ENCODE measurements at places on chromosomes 11 and 22.

DNA sequence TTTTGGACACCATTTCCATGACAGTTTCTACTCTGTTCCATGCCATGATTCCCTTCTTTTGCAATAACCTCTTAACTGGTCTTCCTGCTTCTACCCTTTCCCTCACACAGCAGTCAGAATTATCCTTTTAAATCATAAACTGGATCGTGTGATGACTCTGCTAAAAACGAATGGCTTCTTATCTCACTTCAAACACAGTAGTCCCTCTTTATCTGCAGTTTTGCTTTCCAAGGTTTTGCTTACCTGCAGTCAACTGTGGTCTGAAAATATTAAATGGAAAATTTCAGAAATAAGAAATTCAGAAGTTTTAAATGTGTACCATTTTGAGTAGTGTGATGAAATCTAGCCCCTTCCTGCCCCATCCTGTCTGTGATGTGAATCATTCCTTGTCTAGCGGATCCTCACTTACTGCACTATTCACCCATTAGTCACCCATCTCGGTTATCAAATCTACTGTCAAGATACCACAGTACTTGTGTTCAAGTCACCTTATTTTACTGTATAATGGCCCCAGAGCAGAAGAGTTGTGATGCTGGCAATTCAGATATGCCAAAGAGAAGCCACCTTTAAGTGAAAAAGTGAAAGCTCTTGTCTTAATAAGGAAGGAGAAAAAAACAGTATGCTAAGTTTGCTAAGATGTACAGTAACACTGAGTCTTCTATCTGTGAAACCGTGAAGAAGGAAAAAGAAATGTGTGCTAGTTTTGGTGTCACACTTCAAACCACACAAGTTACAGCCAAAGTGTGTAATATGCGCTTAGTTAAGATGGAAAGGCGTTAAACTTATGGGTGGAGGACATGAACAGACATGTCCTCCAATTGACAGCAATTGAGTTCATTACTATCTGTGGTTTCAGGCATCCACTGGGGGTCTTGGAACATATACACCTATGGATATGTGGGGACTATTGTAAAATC lies 283.0 kb downstream of the DDX10 start:
- H3K4me1 ChIP-seq: peaks cover 48% of the 10 kb centered on the region
- peak; percentile 70 for DNase-seq
- peak overlapping the region; percentile 40 for H3K4me3 ChIP-seq
- H3K27ac ChIP-seq: peak overlapping the region; percentile 82

- H3K27ac ChIP-seq: peak overlapping the region; percentile 72
- peak overlapping the region; percentile 84 for H3K4me3 ChIP-seq
- DNase-seq: peak; percentile 18
- H3K36me3 ChIP-seq: no peaks in the 10 kb centered on the region
- no peaks in the 10 kb centered on the region for H3K27me3 ChIP-seq
These were observed 36.3 kb upstream of the POLA2 start for GRCh38 chr11:65225279-65226102.

- no peak for DNase-seq
- H3K27me3 ChIP-seq: no peaks in the 10 kb centered on the region
- H3K4me3 ChIP-seq: no peak overlapping the region
These were observed 14.1 kb upstream of the GAS2L1 start for GRCh38 chr22:29292379-29292778.

DNA sequence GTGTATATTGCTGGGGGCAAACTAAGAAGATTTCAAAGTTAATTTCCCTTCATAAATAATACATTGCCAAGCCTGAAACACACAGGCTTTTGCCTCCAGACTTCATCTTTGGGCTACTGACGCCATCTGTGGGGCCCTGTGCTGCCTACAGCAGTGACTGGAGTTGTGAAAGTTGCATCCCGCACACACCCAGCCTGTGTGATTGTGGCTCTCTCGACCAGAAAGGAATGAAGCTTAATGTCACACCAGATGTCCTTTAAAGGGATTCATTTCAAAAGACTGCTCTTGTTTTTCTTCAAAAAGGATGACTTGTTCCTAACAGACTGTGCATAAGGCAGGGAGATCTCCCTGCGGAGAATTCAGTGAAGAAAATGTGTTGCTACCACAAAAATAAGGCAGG lies 210.5 kb downstream of the FAM181B start:
- H3K4me3 ChIP-seq: no peak overlapping the region
- no peaks in the 10 kb centered on the region for H3K4me1 ChIP-seq
- H3K36me3 ChIP-seq: no peaks in the 10 kb centered on the region

DNA sequence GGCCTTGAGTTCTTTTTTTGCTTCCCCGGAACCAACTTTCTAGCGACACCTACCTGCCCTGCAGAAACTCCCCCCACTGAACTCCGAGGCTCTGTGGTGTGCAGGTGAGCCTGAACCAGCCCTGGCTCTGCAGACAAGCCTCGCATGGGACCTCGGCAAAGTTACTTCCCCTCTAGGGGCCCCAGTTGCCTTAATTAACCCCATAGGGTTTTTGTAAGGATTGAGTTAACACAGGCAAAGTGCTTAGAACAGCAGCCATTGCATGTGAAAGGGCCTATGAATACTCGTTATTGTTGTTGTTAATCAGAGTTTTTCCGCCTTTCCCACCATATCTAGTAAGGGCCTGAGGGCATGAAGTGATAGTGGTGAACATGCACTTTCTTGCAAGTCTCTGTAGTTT lies 12.6 kb upstream of the SYT13 start:
- H3K4me3 ChIP-seq: no peak overlapping the region
- H3K27me3 ChIP-seq: peaks cover 15% of the 10 kb centered on the region
- H3K36me3 ChIP-seq: no peaks in the 10 kb centered on the region
- H3K4me1 ChIP-seq: no peaks in the 10 kb centered on the region
- DNase-seq: no peak
- no peak overlapping the region for H3K27ac ChIP-seq

- no peak for DNase-seq
- H3K36me3 ChIP-seq: no peaks in the 10 kb centered on the region
- H3K4me3 ChIP-seq: no peak overlapping the region
- no peaks in the 10 kb centered on the region for H3K27me3 ChIP-seq
These were observed 9.1 kb downstream of the UCP3 start for GRCh38 chr11:73999581-74000306.

- H3K4me1 ChIP-seq: peaks cover 44% of the 10 kb centered on the region
- H3K27ac ChIP-seq: peak overlapping the region; percentile 81
- H3K36me3 ChIP-seq: peaks cover 80% of the 10 kb centered on the region
- no peak overlapping the region for H3K4me3 ChIP-seq
- peaks cover 5% of the 10 kb centered on the region for H3K27me3 ChIP-seq
These were observed 104.8 kb downstream of the MICAL2 start for GRCh38 chr11:12215181-12215593.

DNA sequence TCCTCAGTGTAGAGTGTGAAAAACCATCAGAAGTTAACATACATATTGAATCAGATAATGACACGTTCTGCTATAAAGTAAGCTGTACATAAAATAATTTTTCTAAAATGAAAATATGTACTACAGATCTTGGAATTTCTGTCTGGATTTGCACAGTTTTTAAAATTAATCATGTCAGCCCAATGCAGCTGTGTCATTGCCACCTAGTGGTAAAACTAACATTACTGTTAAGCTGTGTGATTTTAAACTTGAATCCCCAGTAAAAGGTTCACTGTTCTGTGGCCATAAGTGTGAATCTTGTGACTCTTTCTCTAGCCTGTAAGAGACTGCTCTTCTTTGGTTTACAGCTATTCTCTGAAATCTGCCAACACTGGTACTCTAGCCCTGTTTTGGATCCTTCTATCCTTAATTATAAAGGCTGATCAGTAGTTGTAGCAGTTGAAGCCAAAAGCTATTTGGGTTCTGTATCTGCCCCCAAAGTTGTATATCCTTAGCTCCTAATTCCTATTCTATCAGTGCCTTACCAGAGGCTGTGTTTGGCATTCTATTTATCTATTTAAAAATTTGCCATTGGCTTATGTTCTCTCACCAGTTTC lies 4.0 kb downstream of the JRKL start:
- H3K27ac ChIP-seq: no peak overlapping the region
- peaks cover 43% of the 10 kb centered on the region for H3K4me1 ChIP-seq
- H3K36me3 ChIP-seq: peaks cover 18% of the 10 kb centered on the region
- DNase-seq: peak; percentile 59
- no peak overlapping the region for H3K4me3 ChIP-seq

GRCh38 chr11:9092853-9093778 lies 1.7 kb upstream of the SCUBE2 start:
- DNase-seq: no peak
- no peak overlapping the region for H3K27ac ChIP-seq
- peaks cover 17% of the 10 kb centered on the region for H3K27me3 ChIP-seq
- H3K4me3 ChIP-seq: peak overlapping the region; percentile 61
- no peaks in the 10 kb centered on the region for H3K4me1 ChIP-seq

DNA sequence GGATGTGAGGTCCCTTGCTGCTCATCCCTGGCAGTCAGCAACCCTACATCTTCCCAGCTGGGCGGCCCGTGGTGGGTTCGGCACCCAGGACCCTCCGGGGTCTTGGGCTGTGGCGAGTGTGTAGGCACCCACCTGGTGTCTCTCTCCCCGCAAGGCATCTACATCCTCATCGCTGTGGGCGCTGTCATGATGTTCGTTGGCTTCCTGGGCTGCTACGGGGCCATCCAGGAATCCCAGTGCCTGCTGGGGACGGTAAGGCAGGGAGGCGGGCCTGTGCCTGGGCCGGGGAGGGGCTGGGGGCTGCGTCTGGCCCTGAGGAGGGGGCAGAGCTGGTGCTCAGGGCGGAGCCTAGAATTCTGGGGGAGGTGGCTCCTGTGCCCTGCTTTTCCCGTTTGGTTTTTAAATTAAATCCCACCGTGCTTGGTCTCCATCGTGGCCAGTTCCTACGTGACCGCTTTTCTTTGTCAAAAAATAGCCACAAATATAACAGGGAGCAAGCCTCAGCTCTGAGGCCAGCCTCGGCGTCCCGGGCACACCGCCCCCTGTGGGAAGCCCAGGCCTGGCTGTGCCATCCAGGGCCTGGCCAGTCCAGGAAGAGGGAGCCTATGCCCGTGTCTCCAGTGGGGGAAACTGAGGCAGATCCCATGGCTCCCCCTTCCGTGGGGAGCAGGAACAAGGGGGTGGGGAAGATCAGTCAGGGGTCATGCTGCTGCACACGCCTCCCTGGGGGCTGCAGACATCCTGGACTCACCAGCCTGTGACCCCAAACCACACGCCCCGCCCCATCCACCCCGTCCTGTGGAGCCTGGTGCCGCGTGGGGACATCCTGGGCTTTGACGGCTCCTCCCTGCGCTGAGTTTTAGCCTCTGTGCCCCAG lies 6.4 kb upstream of the TSSC4 start:
- peaks cover 12% of the 10 kb centered on the region for H3K36me3 ChIP-seq
- no peak overlapping the region for H3K27ac ChIP-seq
- H3K4me3 ChIP-seq: no peak overlapping the region
- peaks cover 4% of the 10 kb centered on the region for H3K27me3 ChIP-seq

GRCh38 chr22:26968859-26969523 lies 311.6 kb downstream of the MIAT start:
- no peak overlapping the region for H3K27ac ChIP-seq
- H3K4me1 ChIP-seq: no peaks in the 10 kb centered on the region
- no peak overlapping the region for H3K4me3 ChIP-seq
- no peak for DNase-seq
- H3K27me3 ChIP-seq: peaks cover 2% of the 10 kb centered on the region

- DNase-seq: no peak
- no peak overlapping the region for H3K27ac ChIP-seq
- H3K4me1 ChIP-seq: peaks cover 16% of the 10 kb centered on the region
- no peaks in the 10 kb centered on the region for H3K36me3 ChIP-seq
- peaks cover 15% of the 10 kb centered on the region for H3K27me3 ChIP-seq
These were observed 72.7 kb upstream of the TTC12 start for GRCh38 chr11:113241636-113242054.

DNA sequence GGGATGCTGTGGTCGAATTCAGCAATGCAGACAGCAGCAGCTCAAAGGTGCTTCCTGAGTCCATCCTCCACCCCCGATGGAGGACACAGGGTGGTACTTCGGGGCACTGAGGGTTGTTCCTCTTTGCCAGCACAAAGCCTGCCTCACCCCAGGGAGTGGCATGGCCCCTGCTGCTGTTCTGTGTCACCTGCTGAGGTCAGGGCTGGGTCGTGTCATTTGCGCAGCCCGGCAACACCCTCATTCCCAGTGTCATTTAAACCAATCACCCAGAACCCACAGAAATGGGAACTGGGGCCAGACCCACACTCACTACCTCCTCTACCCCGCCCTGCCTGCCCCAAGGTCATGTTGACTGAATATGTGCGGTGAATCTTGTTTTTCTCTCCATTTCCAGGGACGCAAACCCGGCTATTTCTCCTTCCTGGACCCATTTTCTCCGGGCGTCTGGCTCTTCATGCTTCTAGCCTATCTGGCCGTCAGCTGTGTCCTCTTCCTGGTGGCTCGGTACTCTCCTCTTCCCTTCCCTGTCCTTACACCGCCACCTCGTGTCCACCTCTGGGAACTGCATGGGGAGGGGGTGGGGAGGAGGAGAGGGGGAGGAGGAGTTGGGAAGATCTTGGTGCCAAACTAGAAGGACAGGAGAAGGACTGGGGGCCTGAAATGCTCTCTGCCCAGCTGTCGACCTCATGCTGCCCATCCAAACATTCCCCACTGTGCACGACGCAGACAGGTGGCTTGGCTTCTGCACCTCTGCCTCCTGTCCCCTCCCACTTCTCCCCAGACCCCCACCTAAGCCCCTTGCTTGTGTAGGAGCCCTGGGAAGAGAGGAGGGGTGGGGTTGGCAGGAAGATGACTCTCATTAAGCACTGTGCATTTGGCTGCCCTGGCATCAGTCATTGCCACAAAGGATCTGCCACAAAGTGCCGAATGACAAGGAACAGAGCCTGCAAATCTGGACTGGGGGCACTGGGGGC lies 71.2 kb upstream of the TBCEL start:
- H3K36me3 ChIP-seq: no peaks in the 10 kb centered on the region
- peaks cover 6% of the 10 kb centered on the region for H3K4me1 ChIP-seq
- H3K27ac ChIP-seq: no peak overlapping the region
- H3K27me3 ChIP-seq: peaks cover 34% of the 10 kb centered on the region
- DNase-seq: peak; percentile 58

DNA sequence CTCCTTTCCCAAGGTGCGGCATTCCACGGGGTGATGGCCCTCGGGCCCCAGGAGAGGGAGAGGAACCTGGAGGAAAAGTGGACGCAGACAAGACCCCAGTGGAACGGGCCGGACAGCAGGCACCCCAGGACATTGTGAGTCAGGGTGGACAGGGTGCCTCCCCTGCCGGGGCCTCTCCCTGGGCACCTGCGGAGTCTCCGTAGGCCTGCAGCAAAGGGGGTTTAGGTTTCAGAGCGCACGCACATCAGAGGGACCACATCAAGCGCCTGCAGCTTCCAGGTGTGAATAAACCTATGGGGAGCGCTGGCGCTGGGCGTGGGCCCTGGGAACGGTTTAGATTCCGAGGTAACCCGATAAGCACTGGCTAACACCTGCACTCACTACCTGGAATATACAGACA lies 22.7 kb upstream of the FGF19 start:
- H3K27me3 ChIP-seq: peaks cover 63% of the 10 kb centered on the region
- H3K36me3 ChIP-seq: no peaks in the 10 kb centered on the region
- no peak overlapping the region for H3K27ac ChIP-seq

DNA sequence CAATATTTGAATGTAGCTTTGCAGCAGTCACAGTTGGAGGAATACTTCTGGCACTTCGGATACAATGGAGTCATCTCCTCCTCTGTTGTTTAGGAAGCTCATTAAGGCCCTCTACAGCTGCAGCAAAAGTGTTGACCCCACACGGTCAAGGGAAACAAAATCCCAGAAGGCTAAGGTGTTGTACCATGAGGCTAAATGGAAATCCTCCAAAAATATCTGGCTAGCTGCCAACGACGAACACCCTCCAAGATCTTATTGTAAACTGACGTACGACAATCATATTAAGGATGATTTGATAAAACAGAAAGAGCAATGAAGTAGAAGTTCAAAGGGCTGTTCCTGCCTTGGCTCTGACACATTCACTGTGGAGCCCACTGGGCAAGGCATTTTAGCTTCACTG lies 4.0 kb downstream of the POGLUT3 start:
- H3K27me3 ChIP-seq: peaks cover 2% of the 10 kb centered on the region
- DNase-seq: no peak
- H3K4me1 ChIP-seq: peaks cover 27% of the 10 kb centered on the region
- peaks cover 11% of the 10 kb centered on the region for H3K36me3 ChIP-seq
- no peak overlapping the region for H3K4me3 ChIP-seq
